ENCODE measurements at places on chromosomes 4 and X. TPM values are rescaled to one million over a fixed set of nuclear protein-coding genes. Genes with fewer than 3 reads are reported as not detected.

DNA sequence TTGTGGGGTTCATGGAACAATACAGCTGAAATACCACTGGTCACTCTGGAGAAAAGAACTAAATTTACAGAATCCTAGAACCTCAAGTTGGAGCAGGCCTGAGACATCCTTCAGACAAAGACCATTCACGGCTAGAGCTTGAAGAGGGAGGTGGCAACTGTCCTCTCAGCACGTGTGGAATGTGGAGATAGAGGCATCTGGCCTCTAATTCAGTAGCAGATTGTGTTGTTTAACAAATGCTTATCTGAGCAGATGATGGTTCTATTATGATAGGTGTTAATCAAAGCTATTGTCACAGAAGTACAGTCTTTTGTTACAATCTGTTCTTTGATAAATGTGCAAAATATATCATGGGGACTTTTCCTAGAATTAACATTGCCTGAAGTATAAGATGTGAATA is 121.7 kb upstream of the KCNIP4 start:
- no peaks in the 10 kb centered on the region for H3K27me3 ChIP-seq
- H3K36me3 ChIP-seq, result no peaks in the 10 kb centered on the region
- peaks cover 9% of the 10 kb centered on the region for H3K4me1 ChIP-seq
- no peak overlapping the region for H3K4me3 ChIP-seq
- DNase-seq, result no peak

GRCh38 chrX:98607739-98608138 is 1724.0 kb downstream of the RPA4 start:
- no peaks in the 10 kb centered on the region for H3K27me3 ChIP-seq
- no peaks in the 10 kb centered on the region for H3K4me1 ChIP-seq
- no peak overlapping the region for H3K27ac ChIP-seq

DNA sequence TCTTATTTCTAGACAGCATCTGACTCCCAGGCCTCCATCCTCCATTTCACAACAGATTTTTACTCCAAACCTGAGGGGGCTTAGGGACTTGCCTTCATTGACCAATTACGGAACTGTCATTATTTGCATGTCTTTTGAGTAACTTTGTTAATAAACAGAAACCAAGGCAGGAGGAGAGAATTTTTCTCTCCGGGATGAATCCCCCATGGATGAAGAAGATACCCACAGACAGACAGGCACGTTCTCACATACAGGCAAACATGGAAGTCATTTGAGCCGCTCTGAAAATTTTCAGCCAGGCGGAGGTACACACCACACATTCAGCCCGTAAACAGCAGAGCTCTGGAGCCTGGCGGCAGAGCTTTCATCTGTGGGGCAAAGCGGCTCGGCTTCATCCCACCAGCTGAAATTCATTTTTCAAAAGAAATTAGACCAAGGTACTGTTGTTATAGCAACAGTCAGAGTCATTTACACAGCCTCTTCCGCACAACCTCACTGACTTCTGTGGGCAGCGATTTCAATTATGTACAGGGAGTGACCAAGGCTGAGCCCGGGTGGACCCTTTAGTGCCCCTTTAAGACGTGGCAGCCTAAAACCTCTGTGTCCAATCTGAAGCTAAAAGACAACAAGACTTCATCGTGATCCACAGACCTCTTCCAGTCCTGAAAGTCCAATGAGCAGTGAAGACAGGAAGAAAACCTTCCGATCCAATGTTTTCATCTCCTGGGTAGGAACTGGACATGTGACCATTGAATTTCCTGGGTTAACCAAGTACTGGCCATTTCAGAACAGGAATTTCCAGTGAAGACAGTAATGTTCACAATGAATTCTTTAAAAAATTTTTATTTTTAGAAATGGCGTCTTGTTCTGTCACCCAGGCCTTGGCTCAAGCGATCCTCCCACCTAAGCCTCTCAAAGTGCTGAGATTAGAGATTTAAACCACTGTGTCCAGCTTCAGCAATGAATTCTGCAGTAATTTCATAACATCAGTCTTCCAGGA is 237.0 kb downstream of the MGST2 start:
- peaks cover 16% of the 10 kb centered on the region for H3K4me1 ChIP-seq
- DNase-seq, result no peak
- H3K27me3 ChIP-seq, result no peaks in the 10 kb centered on the region
- H3K4me3 ChIP-seq, result no peak overlapping the region

Gene TCEAL7
- total RNA-seq, result not detected

- peaks cover 4% of the 10 kb centered on the region for H3K36me3 ChIP-seq
- H3K27me3 ChIP-seq, result no peaks in the 10 kb centered on the region
- DNase-seq, result peak; percentile 47
- peak overlapping the region; percentile 27 for H3K27ac ChIP-seq
- H3K4me1 ChIP-seq, result peaks cover 22% of the 10 kb centered on the region
Observed at GRCh38 chr4:78545275-78546246, 6.0 kb upstream of the ANXA3 start.

GRCh38 chr4:133972586-133972985 is 229.0 kb downstream of the PABPC4L start:
- no peak for DNase-seq
- no peaks in the 10 kb centered on the region for H3K36me3 ChIP-seq
- no peak overlapping the region for H3K27ac ChIP-seq
- H3K4me3 ChIP-seq, result no peak overlapping the region

- no peak for DNase-seq
- no peaks in the 10 kb centered on the region for H3K27me3 ChIP-seq
- H3K36me3 ChIP-seq, result peaks cover 42% of the 10 kb centered on the region
- H3K4me3 ChIP-seq, result no peak overlapping the region
- H3K4me1 ChIP-seq, result peaks cover 6% of the 10 kb centered on the region
Observed at GRCh38 chr4:2930135-2930757, 33.0 kb downstream of the NOP14 start.

Gene PRRG3
- total RNA-seq, result not detected

- H3K4me3 ChIP-seq, result no peak overlapping the region
- peaks cover 12% of the 10 kb centered on the region for H3K4me1 ChIP-seq
- no peak overlapping the region for H3K27ac ChIP-seq
- no peaks in the 10 kb centered on the region for H3K27me3 ChIP-seq
- DNase-seq, result no peak
Observed at GRCh38 chr4:38092701-38093100, 132.5 kb downstream of the PTTG2 start.

Gene SH3D19
- total RNA-seq, result 51.3 TPM

DNA sequence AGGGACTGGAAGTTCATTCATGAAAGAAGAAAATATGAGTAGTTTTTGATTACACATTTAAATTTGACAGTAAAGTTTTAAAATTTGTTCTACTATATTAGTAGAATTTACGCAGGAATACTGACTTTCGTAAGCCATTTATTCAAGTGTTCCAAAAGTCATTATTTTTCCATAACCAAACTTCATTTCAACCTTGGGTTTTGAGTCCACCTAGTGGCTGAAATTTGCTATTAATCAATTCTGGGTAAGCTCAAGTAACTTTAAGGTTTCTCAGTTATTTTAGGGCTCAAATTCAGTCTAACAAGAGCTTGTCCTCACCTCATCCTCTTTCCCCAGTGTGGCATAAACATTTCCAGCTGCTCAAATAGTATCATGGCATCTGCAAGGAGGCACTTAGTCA is 175.4 kb downstream of the SH3BGRL start:
- H3K4me3 ChIP-seq, result no peak overlapping the region
- H3K27me3 ChIP-seq, result no peaks in the 10 kb centered on the region
- no peaks in the 10 kb centered on the region for H3K36me3 ChIP-seq
- peak; percentile 40 for DNase-seq

DNA sequence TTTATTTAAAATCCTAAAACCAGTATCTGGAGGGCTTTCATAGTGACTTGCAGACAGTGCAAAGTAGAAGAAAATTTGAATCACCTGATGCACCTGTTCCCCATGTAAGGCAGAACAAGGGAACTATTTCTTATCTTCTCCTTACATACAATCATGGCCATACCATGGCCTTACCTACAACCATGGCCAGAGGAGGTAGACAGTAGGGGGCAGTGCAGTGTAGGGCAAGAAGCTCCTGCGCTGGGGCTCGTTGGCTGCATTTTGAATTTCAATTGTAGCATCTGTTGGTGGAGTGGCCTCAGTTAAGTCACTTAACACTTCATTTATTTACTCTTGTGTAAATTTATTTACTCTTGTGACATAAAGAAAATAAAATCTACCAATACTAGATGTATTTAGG is 33.0 kb downstream of the GALNTL6 start:
- no peaks in the 10 kb centered on the region for H3K4me1 ChIP-seq
- H3K27me3 ChIP-seq, result peaks cover 66% of the 10 kb centered on the region
- peak; percentile 60 for DNase-seq
- no peaks in the 10 kb centered on the region for H3K36me3 ChIP-seq

- no peak overlapping the region for H3K27ac ChIP-seq
- H3K27me3 ChIP-seq, result no peaks in the 10 kb centered on the region
- H3K4me3 ChIP-seq, result no peak overlapping the region
- H3K36me3 ChIP-seq, result peaks cover under 1% of the 10 kb centered on the region
- peaks cover 12% of the 10 kb centered on the region for H3K4me1 ChIP-seq
Observed at GRCh38 chr4:78767350-78767749, 8.8 kb upstream of the BMP2K start.

DNA sequence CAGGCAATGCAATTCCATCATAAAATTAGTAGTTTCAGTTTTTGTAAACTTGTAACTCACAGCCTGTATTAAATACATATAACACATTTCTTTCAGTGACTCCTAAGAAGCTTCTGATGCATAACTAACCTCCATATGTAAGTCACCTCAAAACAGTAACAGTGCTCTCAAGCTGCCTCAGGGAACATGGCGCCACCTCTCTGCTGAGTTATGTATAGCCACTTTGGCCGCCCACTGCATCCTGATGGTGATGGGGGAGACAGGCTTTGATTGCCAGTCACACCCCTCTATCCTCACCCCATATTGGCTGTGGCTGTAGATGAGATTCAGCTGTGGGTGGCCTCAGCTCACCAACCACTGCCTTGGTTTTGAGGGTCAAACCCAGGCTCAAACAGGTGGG is 54.3 kb downstream of the LRBA start:
- H3K36me3 ChIP-seq, result peaks cover 9% of the 10 kb centered on the region
- H3K4me1 ChIP-seq, result peaks cover 14% of the 10 kb centered on the region
- no peaks in the 10 kb centered on the region for H3K27me3 ChIP-seq
- H3K4me3 ChIP-seq, result no peak overlapping the region
- DNase-seq, result peak; percentile 62

Gene ZMAT1
- not detected for total RNA-seq

DNA sequence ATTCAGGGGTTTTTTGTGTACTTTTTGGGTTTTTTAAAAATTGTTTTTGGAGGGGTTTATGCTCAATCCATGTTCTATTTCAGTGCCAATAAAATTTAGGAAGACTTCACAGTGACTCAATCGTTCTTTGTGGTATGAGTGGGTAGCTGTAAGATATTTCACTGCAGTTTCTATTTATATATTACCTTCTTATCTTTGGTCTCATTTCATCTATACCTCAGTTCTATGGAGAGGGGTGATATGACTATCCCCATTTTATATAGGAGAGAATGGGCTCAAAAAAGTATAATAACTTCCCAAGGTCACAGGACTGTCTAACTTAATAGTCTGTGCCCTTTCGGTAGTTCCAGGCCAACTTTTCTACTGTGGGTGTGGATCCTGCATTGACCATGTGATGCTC is 74.4 kb downstream of the MSN start:
- no peak overlapping the region for H3K4me3 ChIP-seq
- H3K4me1 ChIP-seq, result peaks cover 19% of the 10 kb centered on the region
- peaks cover 27% of the 10 kb centered on the region for H3K36me3 ChIP-seq

DNA sequence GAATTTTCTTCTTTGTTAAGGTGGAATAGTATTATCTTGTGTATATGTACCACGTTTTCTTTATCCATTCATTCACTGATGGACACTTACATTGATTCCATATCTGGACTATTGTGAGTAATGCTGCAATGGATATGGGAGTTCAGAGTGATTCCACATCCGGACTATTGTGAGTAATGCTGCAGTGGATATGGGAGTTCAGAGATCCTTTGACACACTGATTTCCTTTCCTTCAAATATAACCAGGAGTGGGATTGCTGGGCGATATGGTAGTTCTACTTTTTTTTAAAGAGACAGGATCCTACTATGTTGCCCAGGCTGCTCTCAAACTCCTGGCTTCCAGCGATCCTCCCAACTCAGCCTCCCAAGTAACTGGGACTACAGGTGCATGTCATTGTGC is 12.1 kb downstream of the TMEM156 start:
- no peaks in the 10 kb centered on the region for H3K36me3 ChIP-seq
- no peak overlapping the region for H3K27ac ChIP-seq
- no peaks in the 10 kb centered on the region for H3K27me3 ChIP-seq
- no peak overlapping the region for H3K4me3 ChIP-seq

DNA sequence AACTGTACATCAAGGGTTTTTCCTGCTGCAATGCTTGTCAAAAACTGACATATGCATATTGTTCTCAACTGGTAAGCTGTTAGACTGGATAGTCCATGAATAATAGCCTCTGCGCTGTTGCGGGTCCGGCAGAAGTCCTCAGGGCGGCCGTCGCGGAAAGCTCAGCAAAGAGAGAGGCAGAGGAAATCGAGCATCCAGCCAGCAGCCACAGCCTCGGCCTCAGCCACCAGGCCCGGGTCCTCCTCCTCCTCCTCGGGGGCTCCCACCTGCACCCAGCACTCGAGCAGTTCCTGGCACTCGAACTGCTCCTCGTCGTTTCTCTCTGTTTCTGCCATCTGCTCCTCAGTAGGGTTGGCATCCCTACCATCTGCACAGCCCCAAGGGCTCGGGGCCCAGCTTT is 53.7 kb downstream of the UPRT start:
- H3K36me3 ChIP-seq, result peaks cover 18% of the 10 kb centered on the region
- H3K4me3 ChIP-seq, result no peak overlapping the region
- no peak overlapping the region for H3K27ac ChIP-seq
- DNase-seq, result no peak

DNA sequence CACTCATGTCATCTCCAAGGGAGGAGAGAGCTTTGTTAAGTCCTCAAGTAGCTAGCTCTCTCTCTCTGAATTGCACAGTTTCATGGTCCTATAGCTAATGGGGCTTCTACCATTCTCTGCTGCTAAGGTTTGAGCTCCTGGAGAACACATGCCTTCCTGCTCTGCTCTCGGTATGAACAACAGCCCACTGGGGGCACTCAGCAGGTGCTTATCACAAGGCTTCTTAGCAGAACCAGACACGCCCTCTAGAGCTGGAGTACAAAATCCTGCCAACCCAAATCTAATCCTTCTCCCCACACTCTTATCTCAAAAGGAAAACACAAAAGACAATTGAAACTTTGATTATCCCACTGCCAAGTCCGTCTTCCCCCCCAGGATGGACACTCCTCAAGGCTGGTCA is 176.5 kb downstream of the HS3ST1 start:
- H3K4me1 ChIP-seq, result no peaks in the 10 kb centered on the region
- peaks cover 7% of the 10 kb centered on the region for H3K27me3 ChIP-seq
- no peak overlapping the region for H3K4me3 ChIP-seq
- DNase-seq, result no peak
- H3K27ac ChIP-seq, result no peak overlapping the region

GRCh38 chrX:102085706-102086105 is 39.8 kb upstream of the TCEAL2 start:
- peaks cover 53% of the 10 kb centered on the region for H3K27me3 ChIP-seq
- no peak overlapping the region for H3K27ac ChIP-seq
- peak; percentile 23 for DNase-seq

All from MCF 10A (cell line).